ENCODE measurements at places on chromosomes 11 and 22.

- DNase-seq: peak; percentile 76
Observed at GRCh38 chr11:3022300-3022967, 30.3 kb upstream of the NAP1L4 start.

DNA sequence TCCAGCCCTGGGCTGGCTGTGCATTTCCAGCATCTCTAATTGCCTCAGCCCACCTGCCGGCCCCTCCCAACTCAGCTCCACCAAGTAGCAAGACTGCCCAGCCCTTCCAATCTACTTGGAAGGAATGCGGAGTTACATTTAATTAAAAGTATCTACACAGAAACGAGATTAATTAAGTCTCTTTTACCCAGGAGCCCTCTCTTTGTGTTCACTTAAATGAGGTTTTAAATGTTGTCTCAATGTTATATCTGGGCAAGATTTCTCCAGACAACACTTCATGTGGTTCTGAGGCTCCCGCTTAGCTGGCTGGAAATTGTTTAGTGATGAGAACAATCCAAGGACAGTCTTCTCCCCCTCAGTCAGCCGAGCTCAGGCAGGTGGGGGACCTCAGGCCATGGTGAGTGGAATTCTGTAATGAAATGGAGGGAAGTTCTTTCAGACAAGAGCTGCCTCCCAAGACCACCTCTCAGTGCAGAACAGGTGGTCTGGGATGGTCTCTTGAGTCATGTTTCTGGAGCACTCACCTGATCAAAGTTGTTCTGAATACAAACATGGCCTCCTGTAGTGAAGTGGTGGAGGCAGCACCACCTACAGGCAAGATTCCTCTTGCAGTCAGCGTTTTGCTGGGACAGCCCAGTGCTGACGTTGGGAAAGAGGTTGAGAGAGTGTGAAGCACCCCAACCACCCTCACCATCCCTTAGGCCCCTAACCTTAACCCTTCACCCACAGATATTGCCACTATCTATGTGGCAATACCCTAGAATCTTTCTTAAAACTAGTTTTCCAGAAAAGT is 371.6 kb downstream of the CADM1 start:
- no peak for DNase-seq

DNA sequence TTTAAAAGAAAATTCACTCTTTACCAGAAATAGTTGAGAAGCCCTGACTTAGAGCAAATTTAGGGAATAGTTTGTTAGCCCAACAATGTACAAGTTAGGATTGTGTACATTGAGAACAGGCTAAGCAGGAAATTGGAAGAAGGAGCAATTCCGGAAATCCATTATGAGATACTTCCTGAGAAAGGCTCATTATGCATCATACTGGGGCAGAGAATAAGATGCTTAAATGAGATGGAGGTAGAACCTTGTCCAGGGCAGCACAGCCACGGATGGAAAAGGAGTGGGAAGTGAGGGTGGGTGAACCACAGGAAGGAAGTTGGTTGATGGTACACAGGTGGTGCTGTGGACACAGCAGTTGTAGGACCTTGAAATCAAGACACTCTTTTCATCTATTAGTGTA is 180.2 kb downstream of the PGR start:
- DNase-seq: no peak

GRCh38 chr11:93738647-93739081 is 2.6 kb downstream of the TAF1D start:
- no peak for DNase-seq

- DNase-seq: no peak
Observed at GRCh38 chr11:118527109-118527508, at the start of gene TTC36. TTC36 (plus strand) TSS chr11:118527474; CDS start chr11:118527495, 21 bp downstream.

DNA sequence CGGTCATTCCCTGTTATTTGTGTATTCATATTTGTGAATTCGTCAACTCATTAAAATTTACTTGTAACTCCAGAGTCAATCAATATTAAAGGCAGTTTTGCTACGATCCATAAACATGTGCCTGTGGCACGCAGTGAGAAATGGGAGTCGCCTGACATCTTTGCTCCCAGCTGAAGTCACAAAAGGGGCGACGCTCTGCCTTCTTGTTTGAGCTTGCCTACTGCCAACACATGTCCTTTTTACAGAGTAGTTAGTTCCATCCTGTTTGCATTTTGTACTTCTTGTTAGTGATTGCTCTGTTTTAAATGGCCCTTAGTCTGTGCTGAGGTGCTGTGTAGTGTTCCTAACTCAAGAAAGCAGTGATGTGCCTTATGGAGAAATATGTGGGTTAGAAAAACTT is 305.3 kb downstream of the ETS1 start:
- DNase-seq: no peak

DNA sequence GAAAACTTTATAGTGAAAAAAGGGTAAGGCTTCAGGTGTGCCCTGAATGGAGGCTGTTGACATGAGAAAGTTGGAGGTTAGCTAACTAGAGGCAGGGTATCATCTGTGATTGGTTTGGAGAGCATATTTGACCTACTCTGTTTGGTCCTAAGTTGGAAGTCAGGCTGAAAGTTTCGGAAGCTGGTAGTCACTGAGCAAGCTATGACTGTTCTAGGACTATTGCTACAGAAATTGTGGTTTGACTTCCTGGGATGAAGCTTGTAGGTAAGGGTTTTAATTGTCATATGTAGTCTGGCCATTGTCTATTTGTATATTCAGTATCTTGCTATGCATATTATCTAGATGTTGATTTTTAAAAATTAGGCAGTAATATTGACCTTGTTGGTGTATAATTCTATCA is 565.0 kb downstream of the TMEM135 start:
- no peak for DNase-seq

GRCh38 chr11:43690929-43691725 is 10.6 kb downstream of the HSD17B12 start:
- no peak for DNase-seq

GRCh38 chr11:35337136-35337913 is 82.0 kb downstream of the SLC1A2 start:
- DNase-seq: peak; percentile 98

DNA sequence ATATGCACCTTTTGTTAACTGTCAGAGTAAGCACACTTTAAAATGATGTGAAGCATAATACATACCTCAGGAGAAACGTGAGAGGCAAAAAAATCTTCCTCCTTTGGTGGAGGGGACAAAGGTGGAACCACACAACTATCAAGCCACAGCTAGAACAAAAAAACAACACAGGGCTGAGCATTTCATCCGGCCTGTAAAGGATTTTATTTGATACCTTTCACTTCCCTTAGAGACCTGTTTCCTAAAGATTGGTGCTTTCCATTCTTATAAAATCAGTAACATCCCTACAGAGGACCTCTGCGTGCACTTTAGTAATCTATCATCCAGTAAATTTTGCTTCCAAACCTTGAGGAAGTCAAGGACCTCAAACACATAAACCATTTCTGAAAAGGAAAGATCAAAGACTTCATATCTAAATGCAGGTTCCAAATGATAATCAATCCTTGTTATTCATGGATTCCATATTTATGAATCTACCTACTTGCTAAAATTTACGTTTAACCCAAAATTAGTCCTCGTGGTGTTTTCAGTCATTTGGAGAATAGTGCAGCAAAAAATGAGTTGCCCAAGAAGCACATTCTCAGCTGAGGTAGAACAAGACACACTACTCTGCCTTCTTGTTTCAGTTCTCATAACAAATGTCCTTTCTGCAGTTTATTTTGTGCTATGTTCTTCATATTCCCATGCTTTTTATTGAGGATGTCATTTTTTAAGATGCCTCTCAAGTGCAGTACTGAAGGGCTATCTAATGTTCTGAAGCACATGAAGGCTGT is 22.7 kb downstream of the ARFGAP3 start:
- no peak for DNase-seq

DNA sequence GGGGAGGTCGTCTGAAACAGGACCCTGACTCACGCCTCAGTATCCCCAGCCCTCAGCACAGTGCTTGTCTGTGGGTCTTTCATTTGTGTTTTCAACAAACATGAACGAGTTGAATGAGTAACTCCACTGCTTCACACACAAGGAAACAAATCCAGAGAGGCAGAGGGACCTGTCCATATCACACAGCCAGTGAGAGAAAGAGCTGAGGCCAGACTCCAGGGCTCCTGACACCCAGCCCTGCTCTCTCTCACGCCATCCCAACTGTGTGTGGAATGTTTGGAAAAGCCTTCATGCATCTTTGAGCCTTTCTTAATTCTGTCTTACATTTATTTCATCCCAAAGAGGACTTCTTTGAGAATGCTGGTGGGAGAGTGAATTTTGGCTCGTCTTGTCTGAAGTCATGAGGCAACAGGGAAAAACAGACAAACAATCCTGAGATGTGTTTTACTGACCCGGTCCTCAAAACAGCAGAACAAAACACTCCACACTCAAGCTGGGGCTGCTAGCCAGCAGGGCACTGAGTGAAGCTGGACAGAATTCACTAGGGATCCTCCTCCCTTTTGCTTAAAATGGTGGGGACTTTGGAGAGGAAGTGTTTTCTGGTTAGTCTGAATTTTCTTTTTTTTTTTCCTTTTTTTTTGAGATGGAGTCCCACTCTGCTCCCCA is 19.7 kb upstream of the ALG8 start:
- DNase-seq: no peak

GRCh38 chr22:38335077-38335476 is 17.8 kb upstream of the CSNK1E start:
- peak; percentile 37 for DNase-seq

DNA sequence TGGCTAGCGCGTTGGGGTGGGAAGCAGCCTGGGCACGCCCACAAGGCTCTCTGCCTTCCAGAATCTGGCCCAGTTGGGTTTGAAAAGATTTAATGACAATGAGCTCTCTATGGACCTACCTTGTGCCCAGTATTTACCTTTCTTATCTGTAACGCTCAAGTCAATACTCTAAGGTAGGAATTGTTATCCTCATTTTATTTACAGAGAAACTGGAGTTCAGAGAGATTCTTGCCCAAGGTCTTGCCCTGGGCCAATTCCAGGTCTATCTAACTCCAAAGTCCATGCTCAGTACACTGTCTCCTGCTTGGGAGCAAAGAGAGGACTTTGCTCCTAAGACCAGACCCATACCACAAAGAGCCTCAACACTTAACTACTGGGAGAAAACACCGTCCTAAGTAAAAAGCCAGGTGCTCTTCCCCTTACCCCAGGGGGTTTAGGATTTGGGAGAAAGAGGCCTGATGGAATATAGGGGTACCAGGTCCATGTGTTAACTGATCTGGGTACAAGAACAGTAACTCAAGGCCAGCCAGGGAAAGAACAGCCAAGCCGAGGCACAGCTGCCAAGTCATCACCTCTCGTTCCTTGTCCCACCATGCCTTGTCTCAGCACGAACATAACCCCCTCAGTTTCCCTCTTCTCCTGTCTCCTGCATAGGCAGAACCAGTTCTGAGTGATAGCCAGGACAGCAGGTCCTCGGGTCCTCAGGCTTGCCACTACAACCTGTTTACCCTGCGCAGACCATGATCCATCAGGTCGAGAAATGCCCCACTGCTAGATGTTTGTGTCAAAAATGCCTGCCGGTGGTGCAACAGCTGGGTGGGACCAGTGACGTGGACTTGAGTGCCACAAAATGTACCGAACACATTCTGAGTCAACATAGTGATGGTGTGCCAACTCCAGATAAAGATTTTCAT is 14.6 kb downstream of the APOA4 start:
- peak; percentile 47 for DNase-seq

DNA sequence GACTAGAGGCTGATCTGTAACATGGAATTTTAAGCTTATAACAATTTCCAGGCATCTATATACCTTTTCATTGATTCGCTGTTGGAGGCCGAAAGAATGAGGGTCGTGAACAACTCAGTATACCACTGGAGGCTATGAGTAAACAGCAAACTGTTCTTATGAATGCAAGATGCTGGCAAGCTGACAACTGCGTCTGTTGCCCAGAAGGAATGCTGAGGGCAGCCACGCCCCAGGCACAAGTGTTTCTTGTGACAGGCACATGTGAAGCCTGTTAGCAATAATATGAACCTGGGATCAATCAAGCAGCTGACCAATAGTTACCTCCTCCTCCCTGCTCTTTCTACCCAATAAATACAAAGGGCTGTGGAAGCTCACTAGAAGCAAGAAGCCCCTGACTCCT is 15.3 kb downstream of the RTCB start:
- peak; percentile 75 for DNase-seq

GRCh38 chr11:72969894-72970335 is 155.7 kb downstream of the ATG16L2 start:
- peak; percentile 81 for DNase-seq

DNA sequence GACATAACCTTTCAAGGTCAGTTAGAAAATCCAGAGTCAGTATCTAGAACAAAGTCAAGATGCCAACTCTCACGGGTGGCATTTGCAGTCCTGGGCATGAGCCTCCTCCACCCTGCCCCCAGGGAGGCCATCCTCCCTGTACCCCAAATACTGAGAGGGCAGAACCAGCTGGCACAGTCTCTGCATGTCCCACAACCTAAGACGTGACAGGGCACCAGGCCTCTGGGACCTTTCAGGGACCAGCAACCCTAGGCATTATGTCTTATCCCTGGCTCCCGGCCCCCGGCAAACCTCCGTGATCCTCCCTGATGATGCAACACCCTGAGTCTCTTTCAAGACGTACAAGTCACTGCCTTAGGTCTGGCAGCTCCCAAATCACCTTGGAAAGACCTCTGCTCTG is 2.0 kb downstream of the MB start:
- DNase-seq: peak; percentile 45

DNA sequence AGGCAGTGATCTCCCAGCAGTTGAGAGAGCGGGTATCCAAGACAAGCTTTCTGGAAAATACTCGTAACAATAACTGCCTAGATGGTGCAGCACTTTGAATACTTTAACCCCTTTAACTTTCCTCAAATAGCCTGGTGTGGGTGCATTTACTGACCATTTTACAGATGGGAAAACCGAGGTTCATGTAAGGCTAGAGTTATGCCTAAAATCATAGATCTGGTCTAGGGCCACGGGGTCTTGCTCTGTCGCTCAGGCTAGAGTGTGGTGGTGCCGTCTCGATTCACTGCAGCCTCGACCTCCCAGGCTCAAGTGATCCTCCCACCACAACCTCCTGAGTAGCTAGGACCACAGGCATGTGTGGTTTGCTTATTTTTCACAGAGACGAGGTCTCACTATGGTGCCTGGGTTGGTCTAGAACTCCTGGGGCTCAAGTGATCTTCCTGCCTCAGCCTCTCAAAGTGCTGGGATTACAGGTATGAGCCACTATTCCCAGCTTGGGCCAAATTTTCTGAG is 269.2 kb upstream of the SYN3 start:
- DNase-seq: no peak

GRCh38 chr11:18065572-18065971 is 19.5 kb upstream of the TPH1 start:
- no peak for DNase-seq

DNA sequence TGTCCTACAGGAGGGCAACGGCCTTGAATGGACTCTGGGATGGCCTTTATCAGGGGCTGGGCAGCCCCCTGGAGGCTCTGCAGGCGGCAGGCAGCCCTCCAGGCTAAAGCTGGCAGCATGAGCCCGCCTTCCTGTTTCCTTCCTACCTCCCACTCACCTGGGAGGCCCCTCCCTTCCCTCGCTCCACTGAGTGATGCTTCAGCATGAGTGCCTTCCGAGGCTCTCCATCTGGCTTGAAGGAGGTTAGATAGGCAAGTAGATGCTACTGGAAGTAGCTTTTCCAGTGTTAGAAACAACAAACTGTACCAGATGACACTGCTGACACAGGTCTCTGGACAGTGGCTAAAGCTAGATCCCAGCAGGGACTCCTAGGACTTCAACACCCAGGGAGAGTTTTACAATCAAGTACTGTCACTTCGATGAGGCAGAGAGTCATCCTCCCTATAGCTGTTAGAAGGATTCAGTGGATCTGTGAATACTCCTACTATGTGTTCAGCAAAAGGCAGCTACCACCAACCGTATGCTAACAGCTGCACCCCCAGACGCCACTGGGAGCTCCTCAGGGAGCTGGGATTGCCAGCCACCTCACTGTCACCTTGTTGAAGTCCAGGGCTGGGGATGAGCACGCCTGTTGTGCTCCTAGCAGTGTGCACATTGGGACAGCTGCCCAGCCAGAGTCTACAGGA is 4.1 kb upstream of the SLC25A1 start:
- DNase-seq: no peak
